ENCODE measurements at places on chromosomes 11 and 22.

DNA sequence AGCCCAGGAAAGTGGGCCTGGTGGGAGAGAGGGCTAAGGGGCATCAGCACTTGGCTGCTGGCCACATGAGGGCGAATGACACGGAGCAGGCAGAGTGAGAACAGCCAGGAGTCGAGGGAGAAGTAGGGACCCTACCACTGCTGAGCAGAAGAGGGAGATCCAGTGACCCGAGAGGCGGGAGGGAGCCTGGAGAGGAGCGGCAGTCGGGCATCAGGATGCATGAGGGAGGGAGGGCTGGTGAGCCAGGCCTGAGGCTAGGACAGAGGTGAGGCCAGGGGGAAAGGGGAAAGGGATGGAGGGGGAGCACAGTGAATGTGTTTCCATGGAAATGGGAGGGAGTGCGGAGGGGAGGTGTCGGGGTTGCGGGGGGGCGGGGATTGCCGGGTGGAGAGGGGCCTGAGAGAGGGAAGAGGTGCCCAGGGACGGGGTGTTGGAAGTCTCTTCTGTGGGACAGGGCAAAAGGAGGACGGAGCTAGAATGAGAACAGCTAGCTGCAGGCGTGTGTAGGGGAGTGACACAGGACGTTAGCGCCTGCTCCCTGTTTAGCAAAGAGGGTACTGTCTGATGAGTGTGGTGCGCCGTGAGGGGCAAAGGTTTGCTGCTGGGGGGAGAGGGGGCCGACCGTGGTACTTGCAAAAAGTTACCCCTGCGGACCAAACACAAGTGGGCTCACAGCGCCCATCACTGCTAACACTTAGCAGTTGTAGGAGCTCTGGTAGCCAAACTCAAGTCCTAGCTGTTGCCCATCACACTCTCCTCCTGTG is 37.1 kb upstream of the WNT11 start:
- DNase-seq = peak; percentile 34

DNA sequence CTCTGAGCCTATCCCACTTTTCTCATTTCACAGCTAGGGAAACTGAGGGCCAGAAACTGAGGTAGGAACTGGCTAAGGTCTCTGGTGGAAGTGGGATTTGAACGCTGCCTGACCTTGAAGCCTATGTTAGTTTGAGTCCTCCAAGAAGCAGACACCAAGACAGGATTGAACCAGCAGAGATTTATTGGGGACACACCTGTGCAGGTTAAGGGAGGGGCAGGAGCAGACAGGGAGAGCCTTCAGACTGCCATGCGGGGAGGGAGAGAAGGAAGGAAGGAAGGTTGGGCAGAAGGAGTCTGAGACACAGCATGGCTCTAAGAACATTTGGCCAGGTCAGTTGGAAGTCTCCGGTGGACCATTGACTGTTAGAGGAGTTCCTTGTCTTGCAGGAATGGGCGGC is 59.5 kb downstream of the SGSM1 start:
- no peak for DNase-seq

GRCh38 chr22:20905415-20906386 is 11.5 kb upstream of the CRKL start:
- no peak for DNase-seq

- no peak for DNase-seq
Measured at GRCh38 chr22:32177221-32177765, 18.2 kb upstream of the C22orf42 start.

GRCh38 chr11:43988040-43988817 is 45.8 kb downstream of the C11orf96 start:
- no peak for DNase-seq

GRCh38 chr11:47254386-47254785 is 3.4 kb upstream of the NR1H3 start:
- DNase-seq = no peak
